ENCODE measurements at places on chromosomes 13 and 19. TPM values are rescaled to one million over a fixed set of nuclear protein-coding genes. Genes with fewer than 3 reads are reported as not detected.

SNRPA gene
- 28.3 TPM for total RNA-seq

TMIGD2 gene
- not detected for total RNA-seq

PCDH8 gene
- not detected for total RNA-seq

DNA sequence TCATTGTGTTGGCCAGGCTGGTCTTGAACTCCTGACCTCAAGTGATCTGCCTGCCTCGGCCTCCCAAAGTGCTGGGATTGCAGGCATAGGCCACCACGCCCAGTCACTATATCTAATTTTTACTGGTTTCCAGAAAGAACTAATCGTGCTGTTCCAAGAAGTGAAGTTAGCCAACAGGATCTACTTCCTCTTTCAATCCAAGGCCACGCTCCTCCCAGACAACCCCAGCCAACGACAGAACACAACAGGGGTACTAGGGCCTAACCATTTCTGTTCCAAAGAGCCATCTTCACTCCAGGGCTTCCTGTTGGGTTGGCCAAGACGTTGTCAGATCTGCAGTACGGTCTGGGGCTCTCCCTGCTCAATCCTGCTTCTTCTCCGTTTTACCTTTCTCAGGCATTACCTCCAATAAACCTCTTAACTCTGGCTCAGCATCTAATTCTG, 7.0 kb upstream of the LSM14A start:
- no peak for DNase-seq

DNA sequence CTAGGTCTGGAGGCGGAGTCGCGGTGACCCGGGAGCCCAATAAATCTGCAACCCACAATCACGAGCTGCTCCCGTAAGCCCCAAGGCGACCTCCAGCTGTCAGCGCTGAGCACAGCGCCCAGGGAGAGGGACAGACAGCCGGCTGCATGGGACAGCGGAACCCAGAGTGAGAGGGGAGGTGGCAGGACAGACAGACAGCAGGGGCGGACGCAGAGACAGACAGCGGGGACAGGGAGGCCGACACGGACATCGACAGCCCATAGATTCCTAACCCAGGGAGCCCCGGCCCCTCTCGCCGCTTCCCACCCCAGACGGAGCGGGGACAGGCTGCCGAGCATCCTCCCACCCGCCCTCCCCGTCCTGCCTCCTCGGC, at the start of gene SLC5A5:
Gene SLC5A5 (plus strand): TSS at position 68 of the 373 bp plus-strand sequence. CDS start 375 bp downstream, outside the sequence.
- no peak for DNase-seq

DNA sequence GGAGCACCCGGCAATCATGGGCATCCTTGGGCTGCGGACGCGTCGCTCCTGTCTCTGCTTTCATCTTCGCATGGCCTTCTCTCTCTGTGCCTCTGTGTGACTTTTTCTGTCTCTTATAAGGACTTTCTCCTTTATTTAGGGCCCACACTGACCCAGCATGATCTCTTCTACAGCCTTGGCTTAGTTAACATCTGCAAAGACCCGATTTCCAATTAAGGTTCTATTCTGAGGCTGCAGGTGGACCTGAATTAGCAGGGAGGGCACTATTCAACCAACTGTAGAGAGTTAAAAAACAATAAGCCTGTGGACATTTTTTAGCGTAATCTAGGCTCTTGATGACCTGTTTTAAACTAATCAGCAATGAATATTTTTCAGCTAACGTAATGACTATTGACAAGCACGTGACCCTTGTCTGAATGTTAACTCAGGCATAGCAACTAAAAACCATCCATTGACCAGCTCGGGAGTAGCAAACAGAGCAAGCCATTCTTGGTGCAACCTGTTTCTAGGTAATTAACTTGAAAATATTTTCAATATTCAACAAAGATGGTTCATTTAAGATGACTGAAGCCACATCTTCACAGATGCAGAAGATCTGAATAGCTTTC, 15.2 kb downstream of the F10 start:
- no peak for DNase-seq

- no peak for DNase-seq
These were observed 14.1 kb upstream of the FRY start for GRCh38 chr13:32017474-32017873.

DNA sequence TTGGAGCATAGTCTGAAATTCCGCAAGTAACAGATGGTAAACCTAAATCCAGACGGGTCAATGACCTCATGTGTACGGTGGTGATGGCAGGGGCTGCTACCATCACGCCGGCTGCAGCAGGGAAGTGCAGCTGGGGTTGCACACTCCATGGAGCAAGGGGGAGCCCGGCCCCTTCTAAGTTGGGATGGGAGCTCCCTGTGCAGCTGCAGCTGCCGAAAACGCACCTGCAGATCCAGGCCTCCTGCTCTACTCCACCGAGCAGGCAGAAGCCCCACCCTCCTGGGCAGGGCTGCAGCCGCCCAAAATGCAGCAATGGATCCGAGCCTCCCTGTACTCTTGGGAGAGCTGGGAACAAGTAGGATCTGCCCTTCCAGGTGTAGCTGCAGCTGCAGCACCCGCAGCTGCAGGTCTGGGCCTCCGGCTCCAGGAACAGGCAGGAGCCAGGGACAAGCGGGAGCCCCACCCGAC, 25.5 kb downstream of the KBTBD6 start:
- DNase-seq, result no peak

DNA sequence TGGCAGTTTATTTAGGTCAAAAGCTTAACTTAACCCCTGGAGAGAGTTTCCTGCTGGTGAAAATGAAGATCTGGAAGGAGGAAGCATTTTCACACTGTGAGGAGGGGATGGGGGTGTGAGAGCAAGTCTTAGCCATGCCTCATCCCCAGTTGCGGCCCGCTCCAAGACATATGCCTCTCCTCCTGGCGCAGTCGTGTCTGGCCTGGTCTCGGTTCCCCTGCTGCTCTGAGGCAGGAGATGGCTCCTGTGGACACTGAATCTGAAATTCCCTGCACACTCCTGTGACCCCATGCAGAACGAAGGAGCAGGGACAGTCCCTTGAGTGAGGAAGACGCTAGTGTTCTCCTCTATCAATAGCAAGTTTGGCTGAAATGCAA, 360 bp upstream of the ZNF69 start:
- DNase-seq, result no peak

- no peak for DNase-seq
These were observed 6.9 kb downstream of the NPHS1 start for GRCh38 chr19:35845215-35846037.

All from IMR-90 (cell line).